Cortex of kidney (tissue), 1 donor: ENCODE measurements at places on chromosomes 5 and 9.

DNA sequence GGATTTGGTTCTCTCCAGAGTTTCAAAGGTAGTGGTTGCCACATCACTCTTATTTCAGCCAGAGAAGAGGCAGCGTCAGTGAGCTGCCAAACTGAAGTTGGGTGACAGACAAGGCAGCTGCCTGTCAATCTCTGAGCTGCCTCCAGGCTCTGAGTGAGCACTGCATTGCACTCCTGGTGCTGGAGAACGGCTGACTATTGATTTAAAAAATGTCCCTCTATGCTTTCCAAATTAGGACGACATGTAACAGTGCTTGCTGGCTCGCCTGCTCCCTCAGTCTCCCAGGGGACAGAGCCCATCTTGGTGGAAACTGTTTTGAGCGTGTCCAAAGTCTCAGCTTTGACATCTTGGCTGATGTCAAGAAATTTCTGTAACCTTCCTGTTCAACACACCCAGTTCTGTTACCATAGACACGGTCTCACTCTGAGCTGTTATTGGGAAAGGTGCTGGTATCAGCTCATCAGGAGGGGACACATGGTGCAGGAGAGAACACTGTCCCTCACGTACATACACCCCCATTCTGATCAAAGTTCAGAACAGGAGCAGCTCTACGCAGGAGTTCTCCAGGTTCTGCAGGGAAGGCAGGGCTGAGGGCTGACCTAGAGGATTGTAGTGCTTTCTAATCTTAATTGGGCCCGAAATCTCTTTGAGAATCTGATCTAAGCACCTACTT lies 15.7 kb downstream of the PCDH12 start:
- DNase-seq = no peak

DNA sequence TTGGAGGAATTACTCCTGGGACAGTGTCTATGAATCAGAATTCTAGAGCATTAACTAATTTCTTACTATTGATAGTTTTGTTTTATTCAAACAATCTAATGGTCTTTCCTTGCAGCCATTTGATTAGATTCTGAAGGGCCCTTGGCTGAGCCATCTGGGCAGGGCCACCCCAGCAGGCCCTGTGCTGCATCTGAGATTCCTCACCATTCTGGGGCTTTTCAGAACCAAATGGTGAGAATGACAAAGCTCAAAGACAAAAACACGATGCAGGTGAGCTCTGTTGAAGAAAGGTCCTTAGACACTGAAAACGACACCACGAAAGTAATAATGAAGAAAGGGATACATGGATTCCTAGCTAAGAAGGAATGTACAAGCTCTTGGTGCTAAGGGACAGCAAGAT lies 321.0 kb upstream of the IRX4 start:
- no peak for DNase-seq

- no peak for DNase-seq
These were observed 84.1 kb downstream of the SH3PXD2B start for GRCh38 chr5:172370237-172370640.

DNA sequence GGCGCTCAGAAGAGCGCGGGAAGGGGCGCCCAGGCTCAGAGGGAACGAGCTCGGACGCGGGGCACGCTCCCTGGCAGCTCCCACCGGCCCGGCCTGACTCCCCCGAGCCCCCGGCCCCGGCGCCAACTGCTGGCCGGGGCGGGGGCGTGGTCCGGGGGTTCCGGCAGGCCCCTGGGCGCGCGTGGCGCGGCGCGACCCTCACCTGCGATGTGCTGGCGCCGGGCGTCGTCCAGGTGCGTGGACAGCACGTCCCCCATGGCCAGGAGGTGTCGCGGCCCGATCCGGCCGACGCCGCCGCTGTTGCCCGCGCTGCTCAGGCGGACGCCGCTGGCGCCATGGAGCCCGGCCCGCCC lies 43.5 kb upstream of the STXBP1 start:
- DNase-seq = no peak

DNA sequence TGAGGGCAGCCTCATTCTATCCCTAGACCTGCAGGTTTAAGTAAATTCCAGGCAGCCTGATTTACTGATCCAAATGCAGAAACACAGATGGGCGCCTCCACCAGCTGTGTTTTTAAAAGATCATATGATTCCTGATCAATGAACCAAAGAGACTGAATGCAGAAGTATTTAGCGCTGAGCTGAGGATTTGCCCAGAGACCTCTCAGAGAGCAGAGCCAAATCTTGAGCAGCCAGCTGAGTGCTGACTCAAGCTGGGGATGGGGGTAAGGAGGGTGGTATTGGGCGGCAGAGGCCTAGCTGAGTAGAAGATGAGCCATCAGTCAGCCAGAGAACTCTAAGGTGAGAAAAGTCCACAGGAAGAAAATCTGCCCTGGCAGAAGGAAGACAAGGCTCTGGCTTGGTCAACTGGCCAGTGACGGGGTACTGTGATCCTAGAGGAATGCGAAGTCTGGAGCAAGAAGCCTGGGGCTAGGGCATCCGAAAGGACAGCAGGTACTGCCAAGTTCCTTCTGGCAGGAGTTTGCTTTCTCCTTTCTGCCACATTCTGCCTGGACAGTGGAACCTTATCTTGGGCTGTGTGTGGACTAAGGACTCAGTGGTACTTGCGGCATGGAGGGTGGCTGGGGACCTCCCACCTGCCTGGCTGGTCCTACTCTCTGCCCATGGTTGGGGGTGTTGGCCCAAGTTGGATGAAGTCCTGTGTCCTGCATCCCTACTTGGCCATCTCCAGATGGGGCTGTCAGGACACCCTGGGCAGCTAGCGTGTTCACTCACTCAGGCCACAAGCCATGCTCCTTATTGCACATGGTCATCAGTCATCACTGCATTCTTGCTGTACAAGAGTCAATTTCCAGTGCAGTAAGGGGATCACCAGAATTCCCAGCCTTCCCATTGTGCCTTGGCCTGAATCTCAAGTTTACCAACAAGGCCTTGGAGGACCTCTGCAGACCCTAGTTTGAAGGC lies 34.5 kb upstream of the CDKN2AIPNL start:
- no peak for DNase-seq

DNA sequence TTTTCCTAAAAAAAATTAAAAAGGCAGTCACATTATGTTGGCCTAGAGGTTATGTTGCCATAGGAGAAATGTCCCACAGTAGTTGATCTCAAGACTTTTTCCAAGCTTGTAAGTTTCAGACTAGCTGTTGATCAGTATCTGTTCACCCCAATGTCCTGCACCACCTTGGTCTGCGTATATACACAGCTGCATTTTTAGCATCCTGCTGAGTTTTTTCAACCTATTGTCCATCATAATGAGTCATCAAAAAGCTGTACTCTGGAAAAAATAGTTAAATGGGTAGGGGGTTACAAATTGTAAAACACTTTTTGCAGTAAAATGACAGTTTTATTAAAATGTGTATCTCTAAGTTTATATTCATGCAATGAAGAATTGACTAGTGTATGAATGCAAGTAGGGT lies 53.2 kb upstream of the TMEM171 start:
- no peak for DNase-seq
